ENCODE measurements at places on chromosomes 12 and 14.
A peak's percentile ranks its signal among the peaks of the same experiment; 100 is the strongest.

DNA sequence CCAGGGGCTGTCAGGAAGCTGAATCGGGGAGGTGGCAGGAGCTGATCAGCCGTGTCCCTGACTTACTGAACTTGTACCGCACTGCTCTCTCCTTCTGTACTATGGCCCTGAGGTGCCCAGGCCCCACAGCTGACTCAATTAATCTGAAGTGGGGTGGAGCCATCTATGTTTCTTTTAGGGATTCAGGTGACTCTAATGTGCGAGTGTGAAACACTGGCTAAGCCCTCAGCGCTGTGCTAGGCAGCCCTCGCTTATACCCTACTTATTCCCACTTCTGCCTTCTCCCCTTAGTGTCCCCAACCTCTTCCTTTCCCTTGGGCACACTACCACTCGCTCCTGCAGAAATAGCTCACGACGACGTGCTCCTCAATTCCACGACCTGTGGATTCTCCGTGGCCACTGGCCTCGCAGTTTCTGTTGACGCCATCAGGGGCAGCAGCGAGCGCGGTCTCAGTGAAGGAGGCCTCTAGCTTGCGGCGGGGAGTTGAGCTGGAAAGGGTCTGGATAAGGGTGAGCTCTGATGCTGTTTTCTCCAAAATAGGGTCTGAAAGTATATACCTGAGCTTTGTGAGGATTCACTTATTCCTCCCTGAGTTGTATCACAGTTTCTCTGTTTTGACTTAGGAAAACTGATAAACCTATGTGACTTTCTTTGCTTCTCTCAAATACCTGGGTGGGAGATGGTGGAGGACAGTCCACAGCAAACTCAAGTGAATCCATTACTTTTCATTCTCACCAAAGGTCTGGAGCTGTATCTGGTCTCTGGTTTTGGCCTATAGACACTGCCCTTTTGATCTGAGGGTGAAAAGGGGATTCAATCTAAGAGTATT, 167.6 kb downstream of the SLC41A2 start:
- DNase-seq = no peak

DNA sequence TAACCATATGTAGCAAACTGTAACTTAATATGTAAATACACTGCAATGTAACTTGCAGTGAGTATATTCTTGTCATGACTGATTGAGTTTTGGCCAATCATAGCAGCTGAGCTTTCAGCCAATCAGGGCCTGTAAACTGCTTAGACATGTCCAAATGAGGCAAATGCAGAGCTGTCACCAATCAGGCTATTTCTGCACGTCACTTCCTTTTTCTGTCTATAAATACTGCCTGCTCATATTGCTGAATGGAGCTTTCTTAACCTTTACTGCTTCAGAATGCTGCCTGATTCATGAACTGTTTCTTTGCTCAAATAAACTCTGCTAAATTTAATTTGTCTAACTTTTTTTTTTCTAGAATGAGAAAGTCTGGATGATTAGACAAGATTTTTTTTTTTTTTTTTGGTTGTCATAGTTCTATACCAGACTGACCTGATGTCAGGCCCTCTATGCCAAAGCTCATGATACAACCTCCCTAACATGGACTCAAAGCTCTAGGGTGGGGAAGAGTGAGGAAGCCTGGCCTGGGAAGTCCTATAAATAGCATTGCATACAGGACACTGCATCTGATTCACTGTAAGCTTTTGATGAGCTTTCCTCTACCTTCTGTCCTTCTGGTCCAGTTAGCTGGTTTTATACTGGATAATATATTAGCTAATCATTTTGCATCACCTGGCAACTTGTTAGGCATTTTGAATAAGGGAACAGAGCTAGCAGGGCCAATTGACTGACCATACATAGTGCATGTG, 12.0 kb downstream of the MGP start:
- no peak for DNase-seq

DNA sequence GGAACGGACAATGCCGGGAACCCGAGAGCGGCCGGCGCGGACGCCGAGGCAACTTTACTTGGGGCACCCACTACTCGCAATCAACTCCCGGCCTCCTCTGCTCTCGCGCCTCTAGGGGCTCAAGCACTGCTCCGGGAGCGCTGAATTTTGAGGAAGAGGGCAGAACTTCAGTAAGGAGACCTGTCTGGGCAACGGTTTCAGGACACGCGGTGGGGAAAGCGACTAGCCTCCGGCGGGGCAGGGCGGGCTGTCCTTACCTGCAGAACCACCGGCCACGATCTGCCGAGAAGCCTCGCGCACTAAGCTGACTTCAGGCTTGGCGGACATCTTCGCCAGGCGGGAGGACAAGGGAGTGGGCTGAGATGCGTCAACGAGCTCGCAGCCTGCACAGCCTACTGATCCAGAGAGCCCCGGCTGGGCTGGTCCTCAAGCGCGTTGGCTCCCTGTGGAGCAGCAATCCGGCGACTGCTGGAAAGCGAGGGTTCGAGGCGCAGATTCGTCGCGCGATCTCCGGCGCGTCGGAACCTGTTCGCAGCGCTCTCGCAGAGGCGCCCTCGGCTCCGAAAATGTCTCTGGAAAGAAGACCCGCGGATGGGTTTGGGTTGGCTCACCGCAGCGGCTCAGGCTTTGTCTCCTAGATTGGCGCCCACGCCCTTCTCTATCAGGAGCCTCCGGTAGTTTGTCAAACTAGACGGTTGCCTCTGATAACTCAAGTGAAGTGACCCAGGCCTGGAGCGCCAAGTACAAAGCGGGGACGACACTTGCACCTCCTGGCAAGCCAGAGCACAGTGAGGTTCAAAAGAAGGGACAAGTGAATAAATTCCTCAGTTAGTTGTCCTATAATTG, at the start of gene SLC25A21:
Gene SLC25A21 (minus strand): TSS at position 583 of the 846 bp plus-strand sequence.
- peak; percentile 71 for DNase-seq

DNA sequence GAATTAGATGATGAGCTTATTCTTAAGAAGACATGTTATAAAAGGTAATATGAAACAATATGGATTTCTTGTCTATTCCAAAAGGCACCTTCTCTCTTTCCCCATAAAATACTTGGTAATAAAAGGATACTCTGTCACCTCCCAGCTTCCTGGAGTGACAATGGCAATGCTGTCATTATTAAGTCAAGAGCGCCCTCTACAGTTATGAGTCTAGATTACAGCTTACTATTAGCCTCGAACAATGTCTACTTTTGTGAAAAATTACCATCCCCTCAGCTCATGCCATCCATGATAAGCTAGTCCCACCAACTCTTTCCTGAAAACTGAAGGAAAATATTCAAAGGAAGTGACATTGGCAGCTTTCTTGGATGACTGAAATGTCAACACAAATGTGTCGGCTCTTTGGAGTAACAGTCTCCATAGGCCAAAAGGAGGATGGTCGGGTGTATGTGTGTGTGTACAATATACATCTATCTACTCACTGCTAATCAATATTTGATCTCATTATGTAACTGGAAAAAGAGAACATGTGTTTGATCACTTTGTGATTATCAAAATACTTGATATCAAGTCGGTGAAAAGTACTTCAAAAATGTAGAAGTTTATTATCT, 48.7 kb upstream of the CDKN3 start:
- peak; percentile 59 for DNase-seq

DNA sequence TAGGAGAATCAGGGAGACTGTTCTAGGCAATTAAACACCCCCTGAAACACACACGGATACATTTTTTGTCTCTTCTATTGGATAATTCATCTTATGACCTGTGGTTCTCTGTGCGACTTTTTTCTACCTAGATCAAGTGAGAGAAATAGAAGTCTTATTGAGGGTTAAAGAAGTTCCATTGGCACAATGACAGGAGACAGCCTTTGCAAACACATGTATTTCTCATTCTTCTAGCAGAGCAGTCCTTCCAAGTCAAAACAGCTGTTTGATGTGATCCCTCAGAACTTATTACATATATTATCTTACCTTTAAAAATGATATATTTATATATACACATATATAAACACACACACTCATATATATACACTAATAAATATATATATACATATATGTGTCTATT, 496.7 kb downstream of the SLC6A15 start:
- no peak for DNase-seq

- DNase-seq = peak; percentile 52
These were observed 932.3 kb downstream of the DIO2 start for GRCh38 chr14:79278798-79279644.

GRCh38 chr12:7155471-7156034, 25.4 kb downstream of the CLSTN3 start:
- no peak for DNase-seq

GRCh38 chr12:9936591-9936990, 4.4 kb upstream of the CLEC2A start:
- DNase-seq = no peak

Data from HFFc6 (cell line).